Muscle of leg (tissue), 16 donors: ENCODE measurements at places on chromosomes 4 and X. TPM values are rescaled to one million over a fixed set of nuclear protein-coding genes. Genes with fewer than 3 reads are reported as not detected.

GPR34 gene
- 6.4 TPM for total RNA-seq

CLNK gene
- 0.04 TPM for total RNA-seq

LNX1 gene
- 2.4 TPM for total RNA-seq

MGST2 gene
- total RNA-seq: 58.4 TPM

GAGE12D gene
- not detected for total RNA-seq

FREM3 gene
- total RNA-seq: 0.13 TPM

GYPE gene
- 1.2 TPM for total RNA-seq

DRD5 gene
- 0.09 TPM for total RNA-seq

ZRSR2 gene
- 5.5 TPM for total RNA-seq
